Stimulated activated CD4-positive, alpha-beta T cell treated with anti-CD3 and anti-CD28 coated beads, Interleukin-4, amount 100 ng/mL, for 24 hours (primary cell): ENCODE measurements at places on chromosomes 2 and 18.

DNA sequence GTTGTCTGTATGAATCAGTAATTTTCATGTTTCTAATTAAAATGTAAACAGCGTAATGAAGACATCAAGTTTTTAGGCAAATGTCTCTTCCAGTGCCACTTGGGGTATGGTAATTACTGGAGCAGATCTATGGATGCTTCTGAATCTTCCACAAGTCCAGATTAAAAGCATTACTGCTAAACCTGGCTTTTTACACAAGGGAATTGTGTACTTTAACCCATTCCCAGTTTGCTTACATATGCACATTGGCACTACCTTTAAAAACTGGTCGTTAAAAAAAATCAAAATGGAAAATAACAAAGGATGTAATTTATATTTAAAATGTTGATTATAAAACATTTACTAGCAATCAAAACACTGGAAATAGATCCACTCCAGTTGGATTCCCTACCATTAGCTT lies 19.7 kb downstream of the FIGN start:
- no peak for DNase-seq

GRCh38 chr18:69897397-69898108 lies 50.1 kb downstream of the CD226 start:
- peak; percentile 54 for DNase-seq

DNA sequence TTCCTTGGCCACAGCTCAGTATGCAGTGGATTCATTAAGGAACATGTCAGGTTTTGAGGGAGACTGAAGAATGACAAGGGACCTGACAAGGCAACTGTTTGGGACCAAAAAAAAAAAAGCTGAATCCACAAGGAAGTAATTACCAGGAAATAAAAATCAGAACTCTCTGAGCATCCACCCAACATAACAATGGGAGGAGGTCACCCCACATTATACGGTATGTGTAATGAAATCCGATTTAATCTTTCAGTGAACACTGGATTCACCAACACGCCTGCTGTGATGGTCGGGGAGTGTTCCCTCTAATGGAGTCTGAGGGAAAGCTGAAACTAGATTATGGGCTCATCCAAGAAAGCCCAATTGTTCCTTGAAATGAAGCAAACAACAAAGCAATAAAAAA lies 329.3 kb downstream of the ETAA1 start:
- DNase-seq, result no peak

- DNase-seq, result no peak
Observed at GRCh38 chr2:235640377-235640776, 146.5 kb downstream of the AGAP1 start.

GRCh38 chr18:44541781-44542180 lies 138.9 kb upstream of the SETBP1 start:
- no peak for DNase-seq

DNA sequence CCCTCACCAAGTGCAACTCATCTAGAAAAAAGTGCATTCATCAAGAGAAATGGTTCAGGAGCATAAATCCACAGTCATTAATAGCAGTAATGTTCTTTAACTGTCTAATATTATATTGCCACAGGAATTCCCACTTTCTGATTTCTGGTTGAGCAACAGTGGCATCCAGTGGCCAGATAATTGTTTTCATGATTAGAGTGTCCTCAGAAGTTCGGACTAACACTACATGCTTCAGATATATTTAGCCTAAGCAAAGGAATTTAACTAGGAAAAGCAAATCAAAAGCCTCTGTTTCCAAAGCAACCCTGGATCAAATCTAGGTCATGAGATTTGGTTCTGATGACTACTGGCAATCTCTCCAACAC lies 9.8 kb upstream of the ERBB4 start:
- no peak for DNase-seq

- DNase-seq, result no peak
Observed at GRCh38 chr2:9652898-9653479, 22.2 kb upstream of the YWHAQ start.

GRCh38 chr2:32289165-32289999 lies 11.7 kb downstream of the YIPF4 start:
- no peak for DNase-seq

DNA sequence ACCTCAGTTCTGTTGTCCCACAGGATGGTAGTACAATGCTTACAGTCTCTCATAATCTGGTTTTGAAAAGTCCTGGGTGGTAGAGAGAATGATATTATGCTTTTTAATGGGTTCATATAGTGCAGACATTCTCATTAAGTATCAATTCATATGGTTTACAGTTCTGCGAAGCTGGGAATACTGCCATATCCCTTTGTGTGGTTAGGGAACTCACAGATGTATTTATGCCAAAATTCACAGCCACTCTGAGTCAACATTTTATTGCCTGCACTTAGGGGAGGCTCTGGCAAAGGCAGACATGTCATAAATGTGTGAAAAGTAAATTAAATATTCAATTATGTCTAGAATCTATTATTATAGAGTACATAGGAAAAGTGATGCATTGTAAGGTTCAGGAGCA lies 808.2 kb downstream of the SUCLG1 start:
- no peak for DNase-seq
